ENCODE measurements at places on chromosomes 4 and X.
A peak's percentile ranks its signal among the peaks of the same experiment; 100 is the strongest.

GRCh38 chr4:94571715-94572114 lies 120.0 kb downstream of the PDLIM5 start:
- no peak for DNase-seq

DNA sequence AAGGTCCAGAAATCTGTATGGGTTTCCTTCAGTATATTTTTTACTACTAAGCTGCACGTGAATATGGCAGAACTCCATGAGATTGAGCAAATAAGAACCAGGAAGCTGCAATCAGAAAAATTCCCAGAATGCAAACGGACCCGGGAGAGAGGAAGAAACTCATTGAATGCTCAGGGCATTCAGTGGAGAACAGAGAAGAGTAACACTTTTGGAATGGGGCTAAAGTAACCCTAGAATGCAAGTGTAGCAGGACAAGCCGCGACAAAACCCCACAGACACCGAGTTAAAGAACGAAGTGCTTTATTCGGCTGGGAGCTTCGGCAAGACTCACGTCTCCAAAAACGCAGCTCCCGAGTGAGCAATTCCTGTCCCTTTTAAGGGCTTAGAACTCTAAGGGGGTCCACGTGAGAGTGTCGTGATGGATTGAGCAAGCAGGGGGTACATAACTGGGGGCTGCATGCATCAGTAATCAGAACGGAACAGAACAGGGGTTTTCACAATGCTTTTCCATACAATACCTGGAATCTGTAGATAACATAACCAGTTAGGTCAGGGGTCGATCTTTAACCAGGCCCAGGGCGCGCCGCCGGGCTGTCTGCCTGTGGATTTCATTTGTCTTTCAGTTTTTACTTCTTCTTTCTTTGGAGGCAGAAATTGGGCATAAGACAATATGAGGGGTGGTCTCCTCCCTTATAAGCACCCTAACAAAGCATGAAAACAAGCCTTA lies 56.4 kb downstream of the RAB28 start:
- DNase-seq, result no peak

DNA sequence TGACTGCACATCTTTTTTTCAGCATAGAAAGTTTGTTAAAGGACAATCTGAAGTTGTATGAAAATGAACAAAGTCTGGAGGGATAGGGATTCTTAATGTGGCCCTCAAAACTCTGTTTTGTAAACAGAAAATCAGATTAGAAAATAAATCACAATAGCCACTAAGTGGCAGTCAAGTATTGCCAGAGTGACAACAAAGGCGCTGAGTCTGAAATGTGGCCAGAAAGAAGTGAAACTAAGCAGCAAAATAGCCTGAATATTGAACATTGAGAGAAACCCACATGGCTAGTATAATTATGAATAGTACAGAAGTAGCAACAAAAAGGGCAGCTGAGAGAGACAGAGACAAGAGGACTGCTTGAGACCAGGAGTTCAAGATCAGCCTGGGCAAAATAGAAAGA lies 81.1 kb upstream of the CT45A1 start:
- DNase-seq, result no peak

- no peak for DNase-seq
These were observed 11.3 kb downstream of the AREG start for GRCh38 chr4:74456056-74456744.

GRCh38 chr4:110046588-110047049 lies 133.9 kb downstream of the EGF start:
- peak; percentile 6 for DNase-seq

DNA sequence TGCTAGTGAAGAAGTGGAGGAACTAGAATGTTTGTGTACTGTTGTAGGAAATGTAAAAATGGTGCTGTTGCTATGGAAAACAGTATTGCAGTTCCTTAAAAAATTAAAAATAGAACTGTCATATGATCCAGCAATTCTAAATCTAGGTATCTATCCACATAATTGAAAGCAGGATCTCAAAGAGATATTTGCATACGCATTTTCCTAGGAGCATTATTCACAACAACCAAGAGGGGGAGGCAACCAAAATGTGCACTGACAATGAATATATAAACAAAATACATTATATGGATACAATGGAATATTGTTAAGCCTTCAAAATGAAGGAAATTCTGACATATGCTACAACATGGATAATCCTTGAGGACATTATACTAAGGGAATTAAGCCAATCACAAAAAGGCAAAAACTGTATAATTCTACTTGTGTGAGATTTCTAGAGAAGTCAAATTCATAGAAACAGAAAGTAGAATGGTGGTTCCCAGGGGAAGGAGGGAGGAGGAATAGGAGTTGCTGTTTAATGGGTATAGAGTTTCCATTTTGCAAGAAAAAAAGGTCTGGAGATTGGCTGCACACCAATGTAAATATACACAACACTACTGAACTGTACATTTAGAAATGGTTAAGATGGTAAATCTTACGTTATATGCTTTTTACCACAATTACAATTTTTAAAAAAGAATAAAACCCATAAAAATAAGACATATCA lies 35.6 kb upstream of the KCNE5 start:
- no peak for DNase-seq

GRCh38 chr4:166734797-166735196 lies 499.5 kb downstream of the SPOCK3 start:
- no peak for DNase-seq

GRCh38 chrX:84240848-84241565 lies 53.0 kb upstream of the RPS6KA6 start:
- DNase-seq, result no peak

DNA sequence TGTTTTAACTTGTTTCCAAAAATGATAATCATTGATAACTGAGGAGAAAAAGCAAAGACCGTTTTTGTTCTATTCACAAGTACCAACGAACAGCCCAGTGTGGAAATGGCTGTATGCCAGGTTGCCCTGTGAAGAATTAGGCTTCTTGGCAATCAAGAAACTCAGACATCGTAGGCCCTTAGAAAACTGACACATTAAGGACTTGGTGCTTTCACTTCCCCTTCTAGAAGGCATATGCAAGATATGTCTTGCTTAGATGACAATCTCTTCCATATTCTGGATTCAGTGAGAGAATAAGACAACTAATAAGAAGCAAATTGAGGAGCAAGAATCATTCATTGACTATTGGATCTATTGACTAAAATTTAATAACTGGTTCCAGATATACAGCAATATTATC lies 56.6 kb downstream of the ANAPC10 start:
- no peak for DNase-seq

GRCh38 chr4:10158333-10158942 lies 41.8 kb upstream of the WDR1 start:
- no peak for DNase-seq

- DNase-seq, result no peak
These were observed 23.7 kb downstream of the BMP2K start for GRCh38 chr4:78799551-78800495.

DNA sequence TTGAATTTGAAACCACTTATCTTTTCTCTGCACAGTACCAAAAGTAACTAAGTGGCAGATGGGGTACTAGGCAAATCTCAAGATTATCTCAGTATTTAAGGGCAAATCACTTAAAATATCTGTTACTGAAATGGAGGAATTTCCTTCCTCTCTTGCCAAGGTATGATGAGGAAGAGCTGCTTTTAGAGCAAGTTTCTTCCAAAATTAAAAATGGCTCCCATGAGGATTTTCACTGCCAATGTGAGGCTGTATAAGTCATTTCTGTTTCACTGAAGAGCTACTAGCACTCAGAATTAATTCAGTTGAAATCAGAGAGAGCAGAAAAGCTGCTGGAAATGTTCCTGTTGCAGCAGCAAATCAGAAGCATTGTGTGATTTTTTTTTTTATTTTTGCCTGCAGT lies 43.4 kb downstream of the GABRB1 start:
- no peak for DNase-seq

- no peak for DNase-seq
These were observed 7.0 kb upstream of the HAUS7 start for GRCh38 chrX:153477364-153477857.

- peak; percentile 3 for DNase-seq
These were observed 39.4 kb downstream of the RAPGEF2 start for GRCh38 chr4:159142241-159142640.

- DNase-seq, result no peak
These were observed 46.2 kb downstream of the ADRA2C start for GRCh38 chr4:3812211-3812934.

DNA sequence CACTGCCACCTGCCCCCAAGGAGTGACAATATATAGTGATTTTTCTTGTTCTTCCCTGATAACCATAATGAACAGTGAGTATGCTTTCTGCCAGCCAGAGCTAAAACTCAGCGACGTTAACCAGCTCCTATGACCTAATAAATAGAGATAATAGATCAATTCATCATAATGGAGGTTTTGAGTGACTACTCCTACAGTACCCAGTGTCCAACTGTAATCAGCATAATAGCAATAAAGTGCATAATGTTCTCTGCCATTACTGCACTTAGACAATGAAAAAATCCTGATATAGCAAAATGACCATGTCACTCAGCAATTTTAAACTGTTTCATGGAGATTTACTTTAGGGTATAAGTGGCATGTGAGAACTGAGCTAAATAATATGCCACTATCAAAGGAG lies 20.7 kb upstream of the TXLNG start:
- DNase-seq, result no peak

GRCh38 chr4:26916195-26916594 lies 55.6 kb downstream of the STIM2 start:
- DNase-seq, result no peak

- no peak for DNase-seq
These were observed 6.7 kb upstream of the WFS1 start for GRCh38 chr4:6262847-6263487.

DNA sequence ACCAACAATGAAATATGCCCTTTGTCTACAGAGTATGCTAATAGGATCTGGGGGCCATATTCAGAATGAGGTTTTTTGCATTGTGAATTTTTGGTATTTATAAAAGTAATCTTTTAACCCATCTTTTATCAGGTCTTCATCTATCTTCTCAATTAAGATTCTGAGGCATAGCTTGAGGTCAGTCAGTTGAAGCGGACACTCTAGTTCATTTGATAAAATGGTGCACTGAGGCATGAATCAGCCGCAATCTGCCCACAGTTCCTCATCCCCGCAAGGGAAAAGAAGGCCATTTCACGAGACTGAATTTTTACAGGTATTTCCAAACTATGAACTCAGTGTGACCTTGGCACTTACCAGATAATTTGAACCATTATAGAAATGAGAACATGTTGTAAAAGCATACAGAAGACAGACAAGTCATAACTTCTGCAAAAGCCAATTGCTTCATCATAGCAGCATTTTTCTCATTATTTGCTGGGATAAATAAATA lies 19.3 kb upstream of the VCX2 start:
- no peak for DNase-seq

GRCh38 chr4:42641161-42641560 lies 15.7 kb downstream of the ATP8A1 start:
- no peak for DNase-seq

DNA sequence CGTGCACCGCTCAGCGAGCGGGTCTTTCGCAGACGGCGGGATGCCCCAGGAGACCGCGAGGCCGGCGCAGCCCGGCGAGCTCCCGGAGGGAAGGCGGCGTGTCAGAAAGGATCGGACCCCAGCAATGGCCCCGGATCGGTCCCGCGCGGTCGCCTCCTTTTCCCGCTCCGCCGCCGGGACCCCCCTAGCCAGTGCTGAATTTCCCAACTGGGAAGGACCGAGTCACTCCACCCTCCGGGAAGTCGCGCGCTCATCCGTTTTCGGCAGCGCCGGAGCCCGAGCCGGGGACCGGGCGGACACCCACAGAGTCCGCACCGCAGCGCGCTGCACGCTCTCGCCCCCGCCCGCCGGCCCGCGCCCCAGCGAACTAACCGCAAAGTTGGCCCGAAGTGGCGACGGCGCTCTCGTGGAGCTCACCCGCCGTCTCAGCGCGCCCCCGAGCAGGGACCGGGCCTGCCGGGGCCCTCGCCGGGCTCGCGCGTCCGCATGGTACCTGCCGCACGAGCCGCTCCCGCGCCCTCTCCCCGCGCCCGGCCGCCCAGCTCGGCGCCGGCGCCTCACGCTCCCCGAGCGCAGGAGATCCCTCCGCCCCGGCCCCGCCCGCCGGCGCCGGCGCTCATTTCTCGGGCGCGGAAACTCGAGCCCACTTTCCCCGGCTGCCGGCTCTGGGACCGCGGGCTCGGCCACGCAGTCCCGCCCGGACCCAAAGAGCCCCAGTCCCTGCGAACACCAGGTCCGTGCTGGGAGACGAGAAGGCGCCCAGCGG lies at the start of gene FAT1:
Gene FAT1 (minus strand): TSS at position 565 of the 766 bp plus-strand sequence. CDS start 14,029 bp downstream, outside the sequence.
- no peak for DNase-seq

GRCh38 chr4:102477657-102478056 lies 23.5 kb upstream of the NFKB1 start:
- peak; percentile 24 for DNase-seq

DNA sequence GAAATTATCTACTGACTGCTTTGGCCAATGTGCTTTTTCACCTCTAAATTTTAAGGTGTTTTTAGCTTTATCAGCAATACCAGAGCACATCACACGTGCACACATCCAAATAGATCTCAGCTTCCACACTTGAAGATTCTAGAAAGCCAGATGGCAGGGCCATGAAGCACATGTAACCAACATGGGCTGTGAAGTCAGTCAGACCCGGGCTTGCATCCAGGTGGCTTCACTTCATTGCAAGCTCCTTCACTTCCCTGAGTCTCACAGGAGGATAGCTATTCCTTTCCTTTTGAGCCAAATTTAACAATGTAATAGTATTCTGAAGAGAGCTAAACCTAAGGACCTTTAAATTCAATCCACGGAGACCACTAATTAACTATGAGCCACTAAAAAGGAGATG lies 86.5 kb downstream of the SH3RF1 start:
- no peak for DNase-seq

- peak; percentile 64 for DNase-seq
These were observed 107.5 kb upstream of the ACSL4 start for GRCh38 chrX:109840585-109840984.

DNA sequence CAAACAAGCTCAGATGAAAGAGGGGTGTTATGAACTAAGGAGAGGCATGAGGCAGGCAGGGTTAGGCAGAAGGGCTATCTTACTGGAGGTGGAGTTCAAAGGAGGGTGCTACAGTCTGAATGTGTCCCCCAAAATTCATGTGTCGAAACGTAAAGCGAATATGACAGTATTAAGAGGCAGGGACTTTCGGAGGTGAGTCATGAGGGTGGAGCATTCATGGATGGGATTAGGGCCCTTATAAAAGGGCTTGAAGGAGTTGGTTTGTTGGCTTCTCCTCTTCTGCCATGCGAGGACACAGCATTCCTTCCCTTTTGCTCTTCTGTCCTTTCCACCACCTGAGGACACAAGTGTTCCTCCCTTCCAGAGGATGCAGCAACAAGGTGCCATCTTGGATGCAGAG lies 22.9 kb downstream of the APLN start:
- DNase-seq, result no peak

GRCh38 chrX:132956421-132957210 lies 1.8 kb downstream of the HS6ST2 start:
- no peak for DNase-seq

GRCh38 chr4:188986271-188986689 lies 847.0 kb downstream of the TRIML1 start:
- DNase-seq, result peak; percentile 76

- DNase-seq, result no peak
These were observed 85.3 kb upstream of the MAML3 start for GRCh38 chr4:140239311-140239710.

DNA sequence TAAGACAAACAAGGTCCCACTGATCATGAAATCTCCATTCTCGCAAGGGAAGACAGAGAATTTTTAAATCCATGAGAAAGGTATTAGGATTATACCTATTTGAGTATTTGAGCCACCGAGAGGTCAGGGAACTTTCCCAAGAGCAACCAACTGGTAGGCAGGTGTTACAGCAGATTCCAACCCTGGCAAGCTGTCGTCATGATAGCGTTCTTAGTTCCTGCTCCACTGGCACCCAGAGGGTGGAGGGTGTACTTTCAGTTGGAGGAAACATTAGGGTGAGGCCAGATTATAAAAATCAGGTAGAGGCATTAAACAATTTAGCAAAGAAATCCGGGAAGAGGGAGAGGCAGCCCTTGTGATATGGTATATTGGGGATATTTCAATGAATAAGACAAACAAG lies 23.3 kb downstream of the COQ2 start:
- no peak for DNase-seq

Data from HS-5 (cell line).